Pancreas (tissue), 10 donors: ENCODE measurements at places on chromosomes 11 and 22. TPM values are rescaled to one million over a fixed set of nuclear protein-coding genes. Genes with fewer than 3 reads are reported as not detected.

The OR5A1 gene
- not detected for polyA plus RNA-seq

The OVCH2 gene
- polyA plus RNA-seq: 0.05 TPM

The OR52N4 gene
- polyA plus RNA-seq: 0.07 TPM

The EML3 gene
- polyA plus RNA-seq: 70.7 TPM

The BTBD18 gene
- 0.05 TPM for polyA plus RNA-seq

The PHETA2 gene
- polyA plus RNA-seq: 10.1 TPM

The RPS6KB2 gene
- 57.4 TPM for polyA plus RNA-seq

The INS gene
- polyA plus RNA-seq: 145,342 TPM

GRCh38 chr11:1305501-1306056, 3.9 kb downstream of the TOLLIP start:
- DNase-seq: no peak

DNA sequence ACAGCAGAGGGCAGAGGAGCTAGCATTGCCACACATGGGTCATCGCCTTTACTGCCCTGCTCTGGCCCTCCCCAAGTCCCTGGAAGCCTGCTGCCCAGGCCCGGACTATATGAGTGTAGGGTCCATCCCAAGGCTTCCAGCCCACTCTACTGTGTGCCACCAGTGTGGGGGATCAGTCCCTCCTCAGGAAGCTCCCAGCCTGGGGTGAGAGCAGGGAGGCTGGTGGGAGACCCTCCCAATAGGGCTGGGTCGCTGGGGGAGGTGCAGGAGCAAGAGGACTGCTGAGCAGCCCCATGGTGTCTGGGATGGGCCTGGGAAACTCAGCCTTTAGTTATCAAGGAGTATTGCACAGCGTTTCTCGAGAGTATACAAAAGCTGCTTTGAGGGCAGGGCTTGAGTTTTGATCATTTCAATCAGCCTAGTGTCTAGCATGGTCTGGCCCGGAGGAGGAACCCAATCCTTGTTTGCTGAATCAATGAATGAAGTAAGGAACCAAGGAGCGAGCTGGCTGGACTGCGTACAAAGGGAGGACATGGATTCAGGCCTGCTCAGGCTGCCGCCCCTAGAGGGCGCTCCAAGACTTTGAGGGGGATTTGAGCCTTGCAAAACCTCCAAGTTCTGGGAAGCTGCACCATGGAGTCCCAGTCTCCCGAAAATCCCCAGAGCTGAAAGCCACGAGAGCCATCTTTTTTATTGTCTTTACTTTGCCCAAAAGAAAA, 89.0 kb upstream of the PARVA start:
- peak; percentile 76 for DNase-seq

DNA sequence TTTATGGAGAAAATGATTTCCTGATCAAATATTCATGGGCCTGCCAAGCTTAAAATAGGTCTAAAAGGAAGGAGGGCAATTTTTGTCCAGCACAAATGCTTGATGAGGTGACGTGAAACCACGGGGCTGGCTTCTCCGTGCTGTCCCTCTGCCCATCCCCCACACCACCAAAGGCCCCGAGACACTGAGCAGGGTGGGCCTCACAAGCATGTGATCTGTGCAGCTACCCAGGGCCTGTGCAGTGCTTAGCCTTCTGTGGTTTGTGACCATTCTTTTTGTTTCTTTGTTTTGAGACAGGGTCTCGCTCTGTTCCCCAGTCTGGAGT, 94.8 kb upstream of the RTL6 start:
- no peak for DNase-seq

DNA sequence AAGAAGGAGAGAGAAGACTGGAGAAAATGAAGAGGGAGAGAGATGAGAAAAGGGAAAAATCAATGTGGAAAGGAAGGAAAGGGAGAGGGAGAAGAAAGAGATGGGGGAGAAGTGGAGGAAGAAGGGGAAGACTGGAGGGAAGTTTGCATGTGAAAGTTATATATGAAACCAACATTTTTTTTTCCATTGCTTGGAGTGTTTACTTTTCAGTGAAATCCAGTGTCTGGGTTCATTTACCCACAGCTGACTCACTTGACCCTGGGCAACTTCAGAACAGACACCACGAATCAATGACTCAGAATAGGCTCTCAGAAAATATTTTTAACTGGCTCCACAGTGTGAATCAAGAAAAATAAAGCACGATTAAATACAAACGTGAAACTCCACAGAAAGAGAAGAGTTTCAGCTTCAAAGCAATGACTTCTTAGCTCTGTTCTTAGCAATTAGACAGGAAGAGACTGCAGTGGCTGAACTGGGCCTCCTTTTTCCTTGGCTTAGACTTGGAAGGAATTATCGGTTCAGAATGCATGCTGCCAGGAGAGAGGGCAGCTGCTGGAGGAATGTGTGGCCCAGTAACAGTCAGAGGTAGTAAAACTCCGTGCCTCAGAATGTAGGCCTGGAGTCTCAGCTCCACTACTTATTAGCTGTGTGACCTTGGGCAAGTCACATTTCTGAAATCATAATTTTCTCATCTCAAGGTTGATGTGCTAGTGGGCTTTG, 237.5 kb downstream of the MIAT start:
- DNase-seq: peak; percentile 41

DNA sequence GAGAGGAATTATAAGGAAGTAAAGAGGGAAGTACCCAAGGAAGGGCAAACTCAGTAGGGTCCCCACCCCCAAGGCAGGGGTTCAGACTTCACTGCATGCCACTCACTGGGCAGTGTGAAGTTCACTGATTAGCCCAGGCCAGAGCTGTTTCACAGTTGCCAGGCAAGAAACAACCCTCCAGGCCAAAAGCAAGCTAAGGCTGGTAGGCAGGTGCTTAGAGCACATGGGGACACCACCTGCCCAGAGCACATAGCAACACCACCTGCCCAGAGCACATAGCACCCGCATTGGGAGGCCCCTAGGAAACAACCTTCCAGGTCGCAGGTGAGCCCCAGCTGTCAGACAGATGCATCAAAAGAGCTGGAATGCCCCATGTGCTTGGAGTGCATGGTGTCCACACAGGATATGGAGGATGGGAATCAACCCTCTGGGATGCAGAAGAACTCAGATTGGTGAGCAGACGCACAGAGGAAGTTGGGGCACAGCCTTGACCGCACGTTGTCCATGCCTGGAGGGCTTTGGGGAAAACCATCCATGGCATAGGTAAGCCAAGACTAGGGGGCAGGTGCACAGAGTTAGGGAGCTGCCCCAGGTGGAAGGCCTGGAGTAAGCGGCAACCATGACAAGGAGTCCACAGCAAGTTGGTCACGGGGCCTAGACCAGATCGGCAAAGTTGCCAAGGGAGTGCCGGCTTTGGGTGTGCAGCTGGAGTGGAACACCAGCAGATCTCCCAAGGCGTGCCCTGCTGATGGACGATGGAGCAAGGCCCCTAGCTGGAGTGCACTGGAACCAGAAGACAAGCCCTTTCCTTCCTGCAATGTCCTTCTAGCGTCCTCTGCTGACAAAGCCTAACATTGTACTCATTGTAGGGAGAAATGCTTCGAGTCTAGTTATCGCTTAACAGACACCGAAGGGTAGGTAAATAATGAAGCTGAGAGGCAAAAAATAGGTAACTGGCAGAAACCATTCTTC, 7.8 kb upstream of the TMEM216 start:
- no peak for DNase-seq

- no peak for DNase-seq
These were observed 122.3 kb upstream of the BID start for GRCh38 chr22:17896586-17896985.

GRCh38 chr11:123438131-123438627, 8.1 kb downstream of the GRAMD1B start:
- no peak for DNase-seq

DNA sequence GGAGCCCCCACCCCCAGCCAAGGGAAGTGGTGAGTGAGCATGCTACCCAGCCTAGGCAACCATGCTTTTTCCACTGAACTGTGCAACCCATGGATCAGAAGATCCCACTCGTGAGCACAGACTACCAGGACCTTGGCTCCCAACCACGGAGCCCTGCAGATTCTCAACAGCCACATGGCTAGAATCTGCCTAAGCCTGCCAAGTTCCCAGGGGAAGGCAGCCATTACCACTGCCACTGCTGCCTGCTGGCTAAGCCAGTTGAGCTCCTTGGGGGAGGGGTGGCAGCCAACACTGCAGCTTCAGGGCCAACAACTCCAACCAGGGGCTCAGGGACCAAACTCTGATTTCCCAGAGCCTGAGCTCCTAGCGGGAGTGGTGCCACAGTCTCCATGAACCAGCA, 195.8 kb downstream of the DLG2 start:
- DNase-seq: no peak

DNA sequence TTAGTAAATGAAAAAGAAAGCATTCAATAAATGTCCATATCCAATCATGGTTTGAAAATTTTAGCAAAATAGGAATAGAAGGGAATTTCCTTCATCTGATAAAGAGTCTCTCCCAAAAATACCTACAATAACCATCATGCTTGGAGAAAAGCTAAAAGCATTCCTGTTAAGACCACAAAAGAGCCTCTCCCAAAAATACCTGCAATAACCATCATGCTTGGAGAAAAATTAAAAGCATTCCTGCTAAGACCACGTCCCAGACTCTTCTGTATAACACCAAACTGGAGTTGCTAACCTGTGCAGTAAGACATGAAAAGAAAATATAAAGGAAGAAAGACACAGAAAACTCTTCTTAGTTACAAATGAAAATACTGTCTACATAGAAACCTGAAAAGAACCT, 69.4 kb downstream of the LINC01488 start:
- DNase-seq: no peak

- DNase-seq: no peak
These were observed 257.5 kb downstream of the TMEM135 start for GRCh38 chr11:87295237-87295636.

- no peak for DNase-seq
These were observed 302.1 kb upstream of the B3GAT1 start for GRCh38 chr11:134714021-134714656.

DNA sequence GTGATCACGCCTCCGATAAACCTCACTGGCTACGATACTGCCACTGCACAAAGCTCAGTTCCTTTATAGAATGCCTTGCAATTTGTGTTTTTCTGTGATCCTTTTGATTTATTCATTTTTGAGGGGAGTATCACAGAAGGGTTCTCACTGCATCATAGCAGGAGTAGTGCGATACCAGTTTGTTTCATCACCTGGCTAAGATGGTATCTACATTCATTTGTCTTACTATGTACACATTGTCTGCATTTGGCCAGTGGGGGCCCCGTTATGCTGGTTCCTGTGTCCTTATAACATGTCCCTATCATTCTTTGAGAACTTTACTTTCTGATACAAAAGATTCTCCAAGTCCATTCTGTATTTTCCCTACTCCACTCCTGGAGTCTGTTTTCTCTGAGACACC, 44.6 kb downstream of the APLP2 start:
- DNase-seq: no peak

- no peak for DNase-seq
These were observed 18.4 kb downstream of the ABTB2 start for GRCh38 chr11:34339149-34340064.

GRCh38 chr11:61610905-61611304, 30.0 kb upstream of the SYT7 start:
- no peak for DNase-seq

DNA sequence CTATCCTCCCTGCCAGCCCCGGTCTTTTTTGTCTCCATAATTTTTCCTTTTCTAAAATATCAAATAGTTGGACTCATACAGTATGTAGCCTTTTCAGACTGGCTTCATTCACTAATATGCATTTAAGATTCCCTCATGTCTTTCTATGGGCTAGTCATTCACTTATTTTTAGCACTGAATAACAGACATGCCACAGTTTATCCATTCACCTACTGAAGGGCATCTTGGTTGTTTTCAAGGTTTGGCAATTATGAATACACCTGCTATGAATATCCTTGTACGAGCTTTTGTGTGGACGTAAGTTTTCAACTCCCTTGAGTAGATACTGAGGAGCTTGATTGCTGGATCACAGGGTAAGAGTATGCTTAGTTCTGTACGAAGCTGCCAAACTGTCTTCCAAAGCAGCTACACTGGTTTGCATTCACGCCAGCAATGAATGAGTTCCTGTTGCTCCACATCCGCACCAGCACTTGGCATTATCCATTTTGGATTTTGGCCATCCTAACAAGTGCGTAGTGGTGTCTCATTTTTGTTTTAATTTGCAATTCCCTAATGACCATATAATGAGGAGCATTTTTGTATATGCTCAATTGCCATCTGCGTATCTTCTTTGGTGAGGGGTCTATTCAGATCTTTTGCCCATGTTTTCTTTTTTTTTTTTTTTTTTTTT, 21.1 kb downstream of the ALG12 start:
- DNase-seq: no peak

DNA sequence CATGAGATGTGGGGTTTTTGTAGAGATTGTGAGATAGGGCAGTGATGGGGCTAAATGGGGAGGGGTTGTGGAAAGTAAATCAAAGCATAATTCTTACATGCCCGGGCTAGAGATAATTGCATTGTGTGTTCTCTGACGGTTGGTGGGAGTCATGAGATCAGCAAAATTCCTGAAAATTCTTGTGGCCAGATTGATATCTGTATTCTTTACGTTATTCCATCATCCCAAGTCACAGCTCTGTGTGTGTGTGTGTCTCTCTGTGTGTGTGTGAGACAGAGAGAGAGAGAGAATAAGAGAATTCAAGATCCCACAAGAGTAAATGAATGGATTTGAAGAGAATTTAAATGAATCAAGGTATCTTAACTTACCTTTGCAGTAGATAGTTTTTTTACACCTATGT, 138.6 kb upstream of the ARHGAP20 start:
- no peak for DNase-seq

GRCh38 chr11:78074756-78075155, 4.9 kb downstream of the NDUFC2 start:
- no peak for DNase-seq

- no peak for DNase-seq
These were observed 471 bp upstream of the CEP126 start for GRCh38 chr11:101914341-101914737.

GRCh38 chr22:44214764-44215163, 34.0 kb downstream of the PARVG start:
- no peak for DNase-seq

- DNase-seq: no peak
These were observed 12.5 kb downstream of the USP35 start for GRCh38 chr11:78201096-78201818.

DNA sequence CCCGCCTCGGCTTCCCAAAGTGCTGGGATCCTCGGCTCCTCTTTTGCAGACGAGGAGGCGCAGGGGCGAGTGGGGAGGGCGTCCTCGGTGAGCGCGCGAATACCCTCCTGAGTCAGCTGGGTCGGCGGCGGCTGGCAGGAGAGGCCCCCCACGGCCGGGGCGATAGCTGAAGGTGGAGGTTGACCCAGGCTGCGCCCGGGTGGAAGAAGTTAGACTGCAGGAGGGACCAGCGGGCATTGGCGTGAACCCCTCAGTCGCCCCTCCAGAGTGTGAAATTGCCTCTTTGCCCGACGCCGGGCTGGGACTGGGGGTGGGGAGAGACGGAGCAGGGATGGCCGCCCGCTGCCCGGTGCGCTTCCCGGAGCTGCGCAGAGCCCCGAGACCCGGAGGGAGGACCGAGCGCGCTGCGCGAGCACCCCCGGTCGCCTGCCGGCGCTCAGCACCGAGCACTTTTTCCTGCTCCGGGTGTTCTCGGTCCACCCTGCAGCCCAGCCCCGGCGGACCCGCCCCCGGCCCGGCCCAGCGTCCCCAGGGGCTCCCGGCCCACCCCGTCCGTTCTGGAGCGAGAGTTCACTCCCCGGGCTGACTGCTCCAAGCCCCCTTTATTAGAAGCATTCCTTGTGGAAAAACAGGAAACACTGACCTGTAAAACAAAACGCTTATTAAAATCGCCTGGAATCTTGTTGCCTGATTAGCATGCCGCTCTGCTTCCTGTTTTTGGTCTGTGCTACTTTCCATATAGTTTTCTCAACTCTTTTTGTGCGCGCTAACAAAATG, 13.7 kb upstream of the CPT1A start:
- no peak for DNase-seq

- DNase-seq: no peak
These were observed 8.1 kb downstream of the BCL9L start for GRCh38 chr11:118917481-118918127.

- DNase-seq: no peak
These were observed 16.6 kb downstream of the SLC3A2 start for GRCh38 chr11:62897311-62897710.
